ENCODE measurements at places on chromosomes 7 and 10.

GRCh38 chr10:77600640-77601039 lies 37.0 kb downstream of the KCNMA1 start:
- no peak for DNase-seq

DNA sequence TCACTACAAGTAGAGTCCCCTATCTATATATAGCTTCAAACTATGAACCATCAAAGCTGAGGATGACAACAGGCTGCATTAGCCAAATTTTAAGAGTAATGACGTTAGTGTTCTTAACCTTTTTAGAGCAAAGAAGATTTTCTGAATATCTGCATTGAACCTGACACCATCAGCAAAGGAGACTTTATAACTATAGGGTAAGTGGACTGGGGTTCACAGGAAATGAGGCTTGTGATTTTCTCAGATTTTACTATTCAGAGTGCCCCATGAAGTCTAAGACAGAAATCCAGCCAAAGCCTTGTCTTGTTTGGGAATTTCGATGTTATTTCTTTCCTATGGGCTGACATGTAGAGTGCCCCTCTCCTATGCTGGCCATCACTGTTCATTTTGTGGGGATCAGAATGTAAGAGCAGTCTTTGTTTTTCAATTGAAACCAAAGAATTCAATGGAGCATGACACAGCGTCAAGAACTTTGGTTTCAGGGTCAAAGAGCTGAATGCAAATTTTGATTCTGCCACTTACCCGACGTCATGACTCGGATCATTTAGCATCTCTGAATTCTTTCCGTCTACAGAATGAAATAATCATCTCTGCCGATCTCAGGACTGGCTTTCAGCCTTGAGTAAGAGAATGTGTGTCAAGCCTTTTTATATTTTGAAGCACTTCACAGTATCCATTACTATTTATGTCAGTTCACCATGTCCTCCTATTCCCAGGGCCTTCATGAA lies 52.7 kb downstream of the DENND11 start:
- DNase-seq: no peak

DNA sequence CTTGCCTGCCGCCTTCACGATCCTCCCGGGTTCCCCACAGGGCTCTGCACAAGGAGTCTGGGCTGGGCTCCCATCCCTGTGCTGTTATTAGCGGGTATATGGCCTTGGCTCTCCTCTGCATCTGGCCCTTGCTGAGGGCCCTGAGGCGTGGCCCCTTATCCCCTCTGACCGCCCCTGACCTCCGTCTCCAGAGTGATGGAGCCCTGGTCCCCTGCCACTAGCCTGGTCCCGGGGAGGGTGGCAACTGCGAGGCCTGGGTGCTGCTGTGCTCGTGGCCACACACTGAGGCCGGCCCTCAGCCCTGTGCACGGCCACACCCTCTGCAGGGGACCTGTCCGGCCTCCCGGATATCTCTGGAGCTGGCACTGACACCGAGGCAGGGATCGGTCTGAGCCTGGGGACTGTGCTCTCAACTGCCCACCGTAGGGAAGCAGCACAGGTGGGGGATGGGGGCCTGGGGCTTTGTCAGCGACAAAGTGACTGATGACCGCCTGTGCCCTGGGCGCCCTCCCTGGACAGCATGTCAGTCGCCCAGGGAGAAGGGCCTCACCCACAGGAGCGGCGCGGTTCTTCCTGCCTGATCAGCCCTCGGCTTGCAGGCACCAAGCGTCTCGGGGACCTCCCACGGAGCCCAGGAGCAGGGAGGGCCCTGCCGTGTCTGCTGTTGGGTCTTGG lies 72.4 kb downstream of the NKX6-2 start:
- DNase-seq: no peak

GRCh38 chr10:97407211-97407951 lies 6.2 kb upstream of the RRP12 start:
- DNase-seq: peak; percentile 78

DNA sequence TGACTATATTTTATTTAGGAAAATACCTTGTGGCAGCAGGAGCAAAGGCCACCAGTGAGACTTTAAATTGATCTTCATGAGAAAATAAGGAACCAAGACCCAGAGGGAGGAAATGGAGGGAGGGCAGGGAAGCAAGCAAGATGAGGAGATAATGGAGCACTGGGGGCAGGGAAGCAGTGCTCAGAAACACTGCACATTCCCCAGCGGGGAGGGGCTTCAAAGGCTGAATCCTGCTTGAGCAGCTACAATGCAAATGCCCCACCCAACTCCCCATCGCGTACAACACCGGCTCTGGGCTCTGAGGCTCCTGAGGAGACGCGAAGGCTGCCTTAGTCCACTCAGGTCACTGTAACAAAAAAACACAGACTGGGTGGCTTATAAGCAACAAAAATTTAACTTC lies 503.8 kb downstream of the GRID1 start:
- no peak for DNase-seq

All from amniotic epithelial cell (primary cell).